ENCODE measurements at places on chromosomes 11 and 22.

DNA sequence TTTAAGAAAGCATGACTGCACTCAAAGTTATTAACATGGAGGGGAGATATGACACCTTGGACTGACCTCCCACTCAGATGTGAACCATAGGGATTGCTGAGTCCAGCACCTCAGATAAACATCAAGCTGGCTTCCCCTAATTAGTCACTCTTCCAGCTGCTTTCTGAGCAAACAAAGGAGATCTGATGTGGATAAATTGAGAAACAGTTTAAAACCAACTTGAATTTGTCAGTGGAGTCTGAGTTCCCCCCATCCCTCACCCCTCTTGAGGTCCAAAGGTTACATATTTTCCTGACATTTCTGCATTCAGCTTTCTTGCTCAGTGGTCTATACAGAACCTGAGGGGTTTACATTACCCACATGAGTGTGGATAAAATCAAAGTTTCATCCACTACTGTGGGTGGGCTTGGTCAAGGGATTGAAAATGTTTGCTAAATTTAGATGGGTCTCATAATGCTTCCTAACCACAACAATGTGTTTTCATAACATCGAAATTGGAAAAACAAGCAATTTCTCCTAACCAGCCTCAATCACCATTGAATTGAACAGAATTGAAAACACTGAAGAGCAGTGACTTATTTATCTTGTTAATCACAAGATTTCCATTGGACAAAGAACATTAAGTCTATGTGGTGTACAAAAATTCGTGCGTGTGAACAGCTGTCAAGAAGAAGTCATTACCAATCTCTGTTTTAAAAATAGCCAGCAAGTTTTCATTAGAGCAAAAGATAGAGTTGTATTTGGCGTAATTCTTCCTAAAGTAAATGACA lies 292.3 kb downstream of the METTL15 start:
- DNase-seq, result no peak

GRCh38 chr11:14249121-14249963 lies 109.6 kb downstream of the RRAS2 start:
- no peak for DNase-seq

DNA sequence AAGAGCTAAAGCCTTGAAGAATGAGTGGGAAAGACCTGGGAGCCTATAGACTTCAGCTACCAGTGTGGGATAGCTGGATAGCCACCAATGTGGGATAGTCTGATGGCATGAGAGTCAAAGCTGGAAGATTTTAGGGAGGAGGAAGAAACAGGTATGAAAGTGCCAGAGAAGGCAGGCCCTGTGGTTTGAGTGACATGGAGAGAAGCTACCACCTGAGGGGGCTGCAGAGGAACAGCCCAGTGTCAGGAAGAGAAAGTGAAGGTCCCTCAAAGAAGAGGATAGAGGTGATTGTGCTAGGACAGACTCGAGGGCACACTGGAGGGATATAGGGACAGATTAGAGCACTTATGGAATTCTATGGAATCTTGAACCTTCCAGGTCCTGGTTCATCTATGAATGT lies 23.1 kb upstream of the PAX6 start:
- DNase-seq, result no peak

DNA sequence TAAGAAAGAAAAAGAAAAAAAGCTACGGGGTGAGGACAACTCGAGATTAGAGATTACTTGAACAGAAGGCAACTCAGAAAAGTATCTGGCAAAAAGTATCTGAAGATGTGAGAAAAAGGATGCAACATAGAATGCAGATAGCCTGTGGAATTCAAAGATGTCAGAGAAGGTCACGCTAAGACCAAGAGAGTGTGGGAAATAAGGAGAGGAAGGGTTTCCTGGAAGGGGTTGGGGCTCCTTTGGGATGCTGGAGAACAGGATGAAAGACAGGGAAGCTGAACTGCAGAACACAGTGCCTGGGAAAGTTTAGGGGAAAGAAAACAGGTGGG lies 1.2 kb downstream of the GUCY1A2 start:
- no peak for DNase-seq

GRCh38 chr11:77776455-77776854 lies 44.1 kb downstream of the RSF1 start:
- no peak for DNase-seq

GRCh38 chr11:67410369-67410831 lies 5.1 kb upstream of the CARNS1 start:
- no peak for DNase-seq

- DNase-seq, result no peak
Measured at GRCh38 chr22:30040499-30041260, 39.6 kb upstream of the HORMAD2 start.

GRCh38 chr22:49356428-49356827 lies 471.2 kb downstream of the BRD1 start:
- DNase-seq, result no peak

- no peak for DNase-seq
Measured at GRCh38 chr11:113504586-113504985, 29.4 kb upstream of the DRD2 start.

DNA sequence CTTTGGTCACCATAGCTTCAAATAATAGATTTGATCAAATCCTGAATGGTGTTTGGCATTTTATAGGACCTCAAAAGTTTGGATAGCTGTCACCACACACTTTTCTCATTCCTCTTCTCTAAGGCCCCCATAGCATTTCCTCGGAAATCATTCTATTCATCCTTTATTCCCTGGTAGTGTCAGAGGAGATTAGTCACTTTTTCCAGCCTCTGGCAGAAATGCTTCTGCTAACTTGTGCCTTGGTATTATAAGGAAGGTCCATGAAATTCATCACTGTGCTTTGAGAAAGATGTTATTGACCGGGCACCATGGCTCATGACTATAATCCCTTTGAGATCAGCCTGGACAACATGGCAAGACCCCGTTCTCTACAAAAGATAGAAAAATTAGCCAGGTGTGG lies 19.7 kb upstream of the NUP160 start:
- DNase-seq, result no peak

DNA sequence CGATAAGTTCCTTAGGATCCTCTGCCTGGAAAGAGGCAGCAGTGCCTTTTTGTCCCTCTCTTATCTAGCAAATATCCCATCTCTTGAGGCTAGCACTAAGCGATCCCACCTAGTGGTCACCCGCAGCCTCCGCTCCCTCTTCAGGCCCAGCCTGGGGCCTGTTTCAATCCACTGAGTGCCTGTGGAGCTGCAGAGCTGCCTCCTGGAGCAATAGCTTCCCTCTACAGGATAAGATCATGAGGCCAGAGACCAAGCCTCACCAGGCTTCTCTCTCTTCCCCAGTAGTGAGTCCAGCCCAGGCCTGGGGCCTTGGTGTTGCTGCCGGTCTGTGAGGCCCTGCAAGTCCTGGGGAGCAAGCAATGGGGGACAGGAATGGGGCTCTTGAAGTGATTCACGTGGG lies 65.8 kb downstream of the SLC22A12 start:
- DNase-seq, result no peak

DNA sequence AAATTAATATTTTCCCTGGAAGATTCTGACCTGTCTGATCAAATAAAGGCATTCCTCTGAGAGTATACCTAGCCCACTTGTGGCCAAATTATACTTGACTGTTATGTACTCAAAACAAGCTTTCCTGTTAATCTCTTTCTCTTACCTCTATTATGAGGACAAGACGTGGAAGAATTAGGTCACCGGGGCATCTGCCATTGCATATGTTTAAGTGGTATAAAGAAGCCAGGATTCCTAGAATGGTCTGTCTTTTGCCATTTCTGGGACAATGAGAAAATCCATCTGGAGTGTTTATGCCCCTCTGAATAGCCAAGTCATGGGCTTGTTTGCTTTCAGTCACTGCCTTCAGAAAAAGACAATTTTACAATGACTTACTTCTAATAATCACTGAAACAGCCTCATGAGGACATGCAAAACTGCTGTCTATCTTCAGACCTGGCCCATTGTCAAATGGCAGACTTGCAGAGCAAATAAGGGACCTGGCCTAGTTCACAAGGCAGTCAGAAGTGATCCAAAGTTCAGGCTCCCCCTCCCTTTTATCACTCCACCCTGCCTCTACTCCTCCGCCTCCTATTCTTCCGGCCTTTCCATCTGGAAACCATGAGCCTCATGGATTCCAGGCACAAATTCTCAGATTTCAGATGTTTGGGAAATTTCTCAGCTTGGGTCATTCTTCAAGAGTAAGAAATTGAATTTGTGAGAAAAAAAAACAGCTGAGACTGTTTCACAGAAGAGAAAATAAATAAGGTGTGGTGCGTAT lies 128.1 kb upstream of the LDLRAD3 start:
- DNase-seq, result no peak

DNA sequence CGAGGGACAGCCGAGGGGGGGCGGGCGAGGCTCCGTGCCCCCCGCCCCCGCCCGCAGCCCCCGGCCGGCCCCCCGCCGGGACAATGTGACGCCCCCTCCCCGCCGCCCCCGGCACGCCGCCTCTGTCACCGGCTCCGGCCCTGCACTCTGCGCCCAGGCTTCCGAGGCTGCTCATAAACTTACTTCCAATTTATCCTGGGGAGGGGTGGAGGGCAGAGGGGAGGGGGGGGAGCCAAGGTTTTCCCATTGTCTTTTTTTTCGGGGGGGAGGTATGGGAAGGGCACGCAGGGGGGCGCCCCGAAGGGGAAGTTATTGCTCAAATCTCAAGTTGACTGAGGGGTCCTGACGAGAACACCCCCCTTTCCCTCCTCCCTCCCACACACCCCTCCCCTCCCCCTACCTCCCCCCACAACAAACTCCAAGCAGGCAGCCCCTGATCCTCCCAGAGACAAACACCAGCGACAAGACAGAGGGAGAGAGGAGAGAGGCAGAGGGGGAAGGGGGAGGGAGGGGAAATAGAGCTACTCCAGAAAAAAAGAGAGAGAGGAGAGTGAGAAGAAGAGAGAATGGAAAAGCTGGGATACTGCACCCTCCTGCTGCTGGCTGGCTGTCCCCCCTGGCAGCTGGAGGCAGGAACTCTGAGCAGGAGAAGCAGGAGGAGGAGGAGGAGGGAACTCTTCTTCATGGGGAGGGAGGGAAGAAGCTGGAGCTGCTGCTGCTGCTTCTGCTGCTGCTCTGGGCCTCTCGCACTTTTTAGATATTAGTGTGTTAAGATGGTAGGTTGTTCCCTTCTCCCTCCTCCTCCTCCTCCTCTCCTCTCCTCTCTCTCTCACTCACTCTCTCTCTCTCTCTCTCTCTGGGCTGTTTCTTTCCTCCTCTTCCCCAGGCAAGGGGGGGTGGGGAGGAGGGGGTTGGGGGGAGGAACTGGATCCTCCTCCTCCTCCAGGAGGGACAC lies 631 bp downstream of the PHF21A start:
- peak; percentile 58 for DNase-seq

GRCh38 chr11:37026741-37027140 lies 428.7 kb upstream of the RAG2 start:
- no peak for DNase-seq

GRCh38 chr11:91967691-91968045 lies 256.9 kb upstream of the FAT3 start:
- no peak for DNase-seq

GRCh38 chr22:27455526-27455925 lies 346.0 kb downstream of the MN1 start:
- DNase-seq, result no peak

DNA sequence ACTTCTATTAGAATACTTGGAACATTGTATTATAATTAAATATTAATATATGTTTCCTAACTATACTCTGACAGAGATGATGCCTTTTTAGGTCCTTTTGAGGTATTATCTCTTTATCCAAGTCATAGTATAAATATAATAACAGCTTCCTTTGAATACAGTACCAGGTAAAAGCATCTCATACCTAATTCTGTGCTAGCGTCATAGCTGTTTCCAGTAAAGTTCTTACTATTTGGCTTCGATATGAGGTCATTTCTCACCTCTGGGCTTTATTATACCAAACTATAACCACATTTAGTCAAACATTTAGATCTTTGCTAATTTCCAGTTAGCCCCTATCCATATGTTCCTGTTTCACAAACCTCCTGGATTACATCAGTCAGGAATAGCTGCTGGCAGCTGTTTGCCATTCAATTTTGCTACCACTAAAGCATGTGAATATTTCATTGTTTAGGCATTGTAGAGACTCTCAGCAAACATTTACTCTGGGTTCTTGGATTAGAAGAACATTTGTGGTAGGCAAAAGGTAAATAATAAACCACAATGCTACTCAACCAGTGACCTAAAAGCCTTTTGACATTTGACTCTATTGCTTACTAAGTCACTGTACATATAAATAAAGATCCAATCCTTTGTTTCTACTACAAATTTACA lies 255.1 kb downstream of the TTC28 start:
- no peak for DNase-seq

DNA sequence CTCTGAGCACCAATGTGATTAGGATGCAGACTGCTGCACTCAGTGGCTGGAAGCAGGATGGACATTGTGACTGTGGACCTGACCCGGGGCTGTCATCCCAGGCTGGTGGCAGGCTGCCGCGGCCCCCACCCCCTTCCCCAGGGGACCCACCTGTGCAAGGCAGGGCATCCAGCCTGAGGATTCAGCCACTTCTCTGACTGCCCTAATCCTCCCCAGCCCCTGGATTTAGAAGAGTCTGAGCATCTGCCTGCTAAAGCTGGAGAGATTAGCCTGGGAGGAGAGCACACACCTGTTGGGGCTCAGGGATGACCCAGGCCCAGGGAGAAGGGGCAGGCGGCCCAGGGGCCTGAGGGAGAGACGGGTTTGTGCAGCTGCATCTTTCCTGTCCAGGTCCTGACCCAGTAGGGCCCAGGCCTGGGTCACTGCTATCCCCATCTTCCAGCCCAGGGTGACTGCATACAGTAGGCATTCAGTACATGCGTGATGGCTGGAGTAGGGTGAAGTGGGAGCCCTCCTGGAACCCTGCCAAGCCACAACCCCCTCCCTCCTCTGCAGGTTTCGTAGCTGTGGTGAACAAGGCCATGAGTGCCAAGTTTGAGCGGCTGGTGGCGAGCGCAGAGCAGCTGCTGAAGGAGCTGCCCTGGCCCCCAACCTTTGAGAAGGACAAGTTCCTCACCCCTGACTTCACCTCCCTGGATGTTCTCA lies 12.1 kb downstream of the DPP3 start:
- DNase-seq, result no peak

GRCh38 chr22:47154621-47155081 lies 392.2 kb downstream of the TBC1D22A start:
- DNase-seq, result peak; percentile 80

- no peak for DNase-seq
Measured at GRCh38 chr22:18042685-18043084, 18.3 kb upstream of the MICAL3 start.

DNA sequence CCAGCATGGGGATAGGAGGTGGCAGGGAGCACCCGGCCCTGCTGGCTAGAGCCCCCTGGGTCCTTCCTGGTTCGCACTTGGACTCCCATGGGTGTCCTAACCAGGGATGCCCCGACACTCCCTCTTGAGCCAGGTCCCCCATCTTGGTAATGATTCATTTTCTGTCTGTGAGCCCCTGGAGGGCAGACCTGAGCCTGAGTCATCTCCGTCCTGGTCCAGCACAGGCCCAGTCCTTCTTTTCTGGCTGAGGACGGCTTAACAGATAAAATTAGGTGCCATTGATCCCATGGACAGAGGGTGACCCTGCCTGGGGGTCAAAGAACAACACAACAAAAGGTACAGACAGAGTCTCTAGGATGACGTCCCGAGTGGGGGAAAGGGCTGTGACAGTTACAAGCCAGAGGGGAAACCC lies 3.5 kb downstream of the RHOD start:
- DNase-seq, result no peak

DNA sequence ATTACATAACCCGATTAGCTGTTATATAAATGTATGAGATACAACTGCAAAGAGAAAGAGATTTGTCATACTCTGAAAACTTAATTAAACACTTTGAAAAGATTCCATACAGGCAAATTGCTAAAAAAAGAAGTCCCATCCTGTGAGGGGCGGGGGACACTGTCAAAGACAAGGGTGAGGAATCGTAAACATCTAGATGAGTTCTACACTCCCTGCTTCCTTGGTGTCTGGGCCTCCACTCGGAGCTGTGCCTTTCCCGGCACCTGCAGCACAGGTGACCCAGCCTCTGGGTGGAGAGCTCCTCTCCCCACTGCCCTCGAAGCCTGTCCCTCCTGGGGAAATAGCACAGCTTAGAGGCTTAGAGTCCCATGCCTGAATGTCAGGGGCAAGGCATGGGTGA lies 69.2 kb upstream of the CRYBB3 start:
- DNase-seq, result no peak
